Pulmonary artery endothelial cell (primary cell): ENCODE measurements at places on chromosomes 11 and 22. TPM values are rescaled to one million over a fixed set of nuclear protein-coding genes. Genes with fewer than 3 reads are reported as not detected.

The FGF19 gene
- not detected in 2 replicates for total RNA-seq

DNA sequence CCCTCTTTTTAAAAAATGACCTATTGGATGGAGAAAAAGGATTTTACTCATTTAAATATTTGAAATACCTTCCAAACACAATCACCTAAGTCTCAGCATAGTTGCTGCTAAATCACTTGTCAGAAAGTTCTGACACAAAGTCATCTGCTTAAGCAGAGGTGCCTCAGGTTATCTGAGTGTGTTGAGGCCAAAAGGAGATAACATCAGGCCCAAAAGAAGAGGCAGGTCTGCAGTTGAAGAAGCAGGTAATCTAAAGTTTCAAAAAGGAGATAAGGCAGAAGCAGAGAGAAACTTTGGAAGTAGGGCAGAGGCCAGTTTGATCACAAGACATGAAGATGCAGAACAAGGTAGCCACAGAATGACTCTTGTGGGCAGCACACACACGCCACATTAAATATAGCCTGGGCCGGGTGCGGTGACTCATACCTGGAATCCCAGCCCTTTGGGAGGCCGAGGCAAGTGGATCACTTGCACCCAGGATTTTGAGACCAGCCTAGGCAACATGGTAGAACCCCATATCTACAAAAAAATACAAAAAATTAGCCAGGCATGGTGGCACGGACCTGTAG, 175.7 kb upstream of the API5 start:
- no peak for DNase-seq

The SLC15A3 gene
- total RNA-seq, result 6.6 and 8.7 TPM in 2 replicates

DNA sequence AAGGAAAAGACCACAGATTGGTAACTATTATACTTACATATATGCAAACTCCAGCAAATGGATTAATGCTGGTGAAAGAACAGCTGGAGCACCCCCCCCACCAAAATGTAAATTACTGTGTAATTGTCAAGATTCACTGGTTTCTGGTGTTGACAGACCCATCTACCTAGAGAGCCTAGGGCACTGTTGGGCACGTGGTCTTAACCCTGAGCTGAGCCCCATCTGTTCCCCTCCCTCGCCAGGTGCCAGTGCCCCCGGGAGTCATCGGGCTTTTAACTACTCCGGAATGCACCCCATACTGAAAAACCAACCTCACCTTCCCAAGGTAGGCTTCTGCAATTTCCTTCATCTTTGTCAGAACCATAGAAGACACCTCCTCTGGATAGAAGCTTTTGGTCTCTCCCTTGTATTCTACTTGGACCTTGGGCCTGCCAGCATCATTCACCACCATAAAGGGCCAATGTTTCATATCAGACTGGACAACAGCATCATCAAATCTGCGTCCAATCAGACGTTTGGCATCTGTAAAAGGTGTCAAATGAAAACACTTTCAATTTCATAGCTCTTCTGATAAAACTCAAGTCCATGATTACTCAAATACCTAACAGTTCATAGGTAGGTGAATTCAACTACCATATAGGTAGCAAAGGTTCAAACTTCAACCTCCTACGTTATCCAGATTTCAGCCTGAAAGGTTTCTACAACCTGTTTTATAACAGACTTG, 1.5 kb downstream of the HSPA8 start:
- DNase-seq, result no peak

GRCh38 chr11:122159173-122159721, 43.2 kb upstream of the BLID start:
- no peak for DNase-seq

GRCh38 chr22:37634417-37634924, 5.0 kb upstream of the SH3BP1 start:
- no peak for DNase-seq

- DNase-seq, result no peak
Measured at GRCh38 chr11:9516113-9516512, 55.3 kb downstream of the ZNF143 start.

The CARD18 gene
- total RNA-seq, result not detected in 2 replicates

DNA sequence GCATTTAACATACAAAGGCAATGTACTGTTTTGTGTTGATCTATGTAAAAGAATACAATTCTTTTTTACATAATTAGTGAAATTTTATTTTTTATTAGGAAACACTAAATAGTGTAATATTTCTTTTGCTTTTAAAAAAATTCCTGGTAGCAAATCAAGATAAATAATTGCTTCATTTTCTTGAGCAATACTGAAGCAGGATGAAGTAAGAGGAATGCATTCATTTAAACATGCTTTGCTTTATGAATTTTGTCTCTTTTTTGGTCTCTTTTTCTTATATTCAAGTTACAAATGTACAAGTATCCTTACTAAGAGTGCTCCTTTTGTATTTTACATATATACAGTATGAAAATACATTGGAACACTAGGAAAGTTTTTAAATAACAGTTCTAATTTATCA, 144.4 kb upstream of the TEAD1 start:
- DNase-seq, result no peak

- DNase-seq, result no peak
Measured at GRCh38 chr22:28015676-28016601, 96.9 kb upstream of the PITPNB start.

The TMEM218 gene
- total RNA-seq, result 19.6 and 27.6 TPM in 2 replicates

DNA sequence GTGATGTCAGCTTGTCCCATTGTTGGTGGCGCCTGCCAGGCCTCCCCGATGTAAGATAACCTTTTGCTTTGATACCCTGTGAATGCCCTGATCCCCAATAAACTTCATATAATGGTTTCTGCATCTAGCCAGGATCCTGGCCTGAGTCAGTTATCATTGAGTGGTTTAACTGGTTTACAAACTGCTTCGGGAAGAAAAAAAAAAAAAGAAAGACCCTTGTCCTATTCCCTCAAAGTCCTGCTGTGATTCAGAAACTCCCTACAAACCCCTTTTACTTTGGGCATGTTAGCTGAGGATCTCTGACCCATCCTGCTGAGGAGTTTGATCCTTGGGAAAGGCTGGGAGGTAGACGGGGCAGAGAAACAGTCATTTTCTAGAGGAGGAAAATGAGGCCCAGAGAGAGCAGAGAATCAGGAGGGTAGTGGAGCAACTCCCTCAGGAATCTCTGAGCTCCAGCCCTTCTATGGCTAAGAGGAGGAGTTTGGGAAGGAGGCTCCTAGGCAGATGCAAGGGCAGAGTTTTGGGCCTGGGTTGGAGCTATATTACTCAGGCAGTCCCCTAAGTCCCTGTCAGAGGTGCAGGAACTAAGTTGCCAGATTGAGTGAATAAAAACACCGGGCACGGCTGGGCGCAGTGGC, 5.4 kb upstream of the CYB5R3 start:
- DNase-seq, result no peak
